AG09309 (cell line): ENCODE measurements at places on chromosomes 16 and 17.

DNA sequence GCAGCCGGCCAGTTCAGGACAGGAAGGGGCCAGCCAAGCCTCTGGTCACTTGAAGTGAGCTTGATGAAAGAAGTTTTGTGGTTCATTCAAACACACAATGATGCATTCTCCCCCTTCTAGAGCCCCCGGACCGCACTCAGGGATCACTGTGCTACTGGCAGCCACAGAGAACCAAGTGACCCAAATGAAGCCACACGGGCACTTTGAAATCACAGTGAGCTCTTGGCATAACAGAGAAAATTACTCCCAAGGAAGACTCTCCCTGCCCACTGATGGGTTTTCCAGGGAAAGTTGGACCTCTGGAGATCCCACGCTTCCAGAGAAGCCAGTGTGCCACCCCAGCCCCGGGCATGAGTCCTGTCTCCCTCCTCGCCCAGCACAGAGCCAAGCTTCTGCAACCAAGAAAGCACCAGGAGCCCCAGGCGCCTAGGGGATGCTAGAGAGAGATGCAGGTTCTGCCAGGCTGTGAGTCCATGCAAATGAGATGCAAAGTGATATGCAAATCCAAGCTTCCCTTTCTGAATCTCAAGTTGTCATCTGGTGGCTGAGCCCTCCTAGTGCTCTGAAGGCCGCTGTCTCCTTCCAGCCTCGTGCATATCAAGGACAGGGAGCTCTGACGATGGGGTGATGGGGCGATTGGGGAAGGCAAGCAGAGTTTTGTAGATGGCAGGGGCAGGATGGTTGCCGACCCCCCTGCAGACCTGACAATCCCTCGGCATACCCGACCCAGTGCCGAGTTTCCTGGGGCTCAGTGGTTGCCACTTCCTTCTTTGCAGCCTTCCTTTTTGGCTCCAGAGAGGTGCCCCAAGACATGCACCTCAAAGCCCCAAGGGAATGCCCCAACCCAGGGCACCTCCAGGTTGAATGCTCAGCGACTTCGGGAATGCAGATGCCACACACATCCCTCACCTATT is 59.7 kb upstream of the TNRC6C start:
- DNase-seq, result no peak

GRCh38 chr17:57677858-57678257 is 67.2 kb downstream of the CCDC182 start:
- no peak for DNase-seq

DNA sequence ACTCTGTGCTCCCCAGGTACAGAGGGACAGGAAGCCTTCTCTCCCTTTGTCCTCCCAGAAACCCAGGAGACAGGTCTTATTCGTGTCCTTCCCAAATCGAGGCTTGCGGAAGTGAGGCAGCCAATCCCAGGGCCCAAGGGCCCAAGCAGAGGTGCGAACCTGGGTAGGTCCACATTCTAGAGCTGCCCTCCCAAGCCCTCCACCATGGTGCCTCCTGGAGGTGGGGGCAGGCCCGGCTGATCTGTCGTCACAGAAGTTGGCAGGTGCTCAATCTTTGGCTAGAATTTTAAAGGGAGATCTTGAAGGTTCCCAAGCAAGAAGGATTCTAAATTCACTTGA is 21.5 kb downstream of the MRC2 start:
- no peak for DNase-seq

GRCh38 chr17:74892013-74892841 is 1.2 kb downstream of the FADS6 start:
- no peak for DNase-seq
